ENCODE measurements at places on chromosomes 5 and 9.
A peak's percentile ranks its signal among the peaks of the same experiment; 100 is the strongest.

DNA sequence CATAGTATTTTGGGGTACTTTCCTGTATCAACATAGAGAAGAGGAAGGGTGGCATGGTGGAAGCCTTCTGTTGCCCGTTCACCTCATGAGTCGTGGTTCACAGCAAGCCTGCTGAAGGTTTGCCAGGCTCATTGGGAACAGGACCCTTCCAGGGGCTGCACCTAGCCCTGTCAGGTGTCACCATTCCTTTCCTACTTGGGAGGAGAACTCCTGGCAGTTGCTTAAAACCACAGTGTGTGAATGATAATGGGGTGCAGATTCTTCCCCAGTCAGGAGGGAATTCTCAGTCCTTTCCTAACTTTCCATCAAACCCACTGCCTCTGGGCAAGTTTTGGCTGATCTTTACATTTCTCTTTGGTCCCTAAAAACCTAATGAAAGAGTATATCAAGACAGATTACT lies 99.4 kb upstream of the CTNND2 start:
- DNase-seq = no peak

- no peak for DNase-seq
Measured at GRCh38 chr9:127714951-127715469, 453 bp downstream of the PTRH1 start.

DNA sequence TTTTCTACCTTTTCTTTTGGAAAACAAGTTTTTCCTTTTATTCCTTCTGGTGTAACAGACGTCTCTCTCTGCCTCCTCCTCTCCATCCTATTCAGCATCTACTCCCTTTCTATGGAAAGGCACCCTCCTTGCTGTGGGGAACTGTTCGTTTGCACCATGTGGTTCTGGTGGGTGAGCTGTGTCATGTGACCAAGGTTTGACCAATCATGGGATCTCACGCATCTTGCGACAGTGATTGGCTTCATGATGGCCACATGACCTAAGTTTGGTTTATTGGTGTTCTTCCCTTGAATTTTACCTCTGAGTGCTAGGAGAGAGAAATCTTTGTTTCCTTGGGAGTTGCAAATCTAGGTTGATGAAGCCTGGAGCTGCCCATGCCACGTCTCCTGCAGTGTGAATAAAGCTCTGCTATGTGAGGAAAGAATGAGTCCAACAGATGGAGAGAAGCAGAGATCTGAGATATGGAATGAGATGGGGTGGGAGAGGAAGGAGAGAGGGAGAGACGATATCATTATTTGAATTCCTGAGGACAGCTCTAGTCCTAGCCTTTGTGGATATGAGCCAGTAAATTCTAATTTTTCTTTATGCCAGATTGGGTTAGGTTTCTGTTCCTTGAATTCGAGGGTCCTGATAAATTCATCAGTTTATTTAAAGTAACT lies 178.8 kb upstream of the IL12B start:
- no peak for DNase-seq

DNA sequence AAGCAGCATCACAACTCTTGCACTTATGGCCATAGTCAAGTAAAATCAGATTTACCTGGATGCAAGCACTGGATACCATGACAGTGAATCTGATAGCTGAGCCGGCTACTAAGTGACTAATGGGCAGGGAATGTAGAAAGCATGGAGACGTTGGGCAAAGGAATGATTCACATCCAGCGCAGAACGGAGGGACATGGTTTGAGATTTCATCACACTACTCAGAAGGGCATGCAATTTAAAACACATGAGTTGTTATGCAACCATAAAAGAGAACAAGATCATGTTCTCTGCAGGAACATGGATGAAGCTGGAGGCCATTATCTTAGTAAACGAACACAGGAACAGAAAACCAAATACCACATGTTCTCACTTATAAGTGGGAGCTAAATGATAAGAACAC lies 169.1 kb upstream of the PIK3R1 start:
- DNase-seq = peak; percentile 97

GRCh38 chr5:156197042-156197635 lies 129.8 kb upstream of the SGCD start:
- no peak for DNase-seq

GRCh38 chr5:97231025-97231636 lies 48.1 kb upstream of the RIOK2 start:
- peak; percentile 59 for DNase-seq

DNA sequence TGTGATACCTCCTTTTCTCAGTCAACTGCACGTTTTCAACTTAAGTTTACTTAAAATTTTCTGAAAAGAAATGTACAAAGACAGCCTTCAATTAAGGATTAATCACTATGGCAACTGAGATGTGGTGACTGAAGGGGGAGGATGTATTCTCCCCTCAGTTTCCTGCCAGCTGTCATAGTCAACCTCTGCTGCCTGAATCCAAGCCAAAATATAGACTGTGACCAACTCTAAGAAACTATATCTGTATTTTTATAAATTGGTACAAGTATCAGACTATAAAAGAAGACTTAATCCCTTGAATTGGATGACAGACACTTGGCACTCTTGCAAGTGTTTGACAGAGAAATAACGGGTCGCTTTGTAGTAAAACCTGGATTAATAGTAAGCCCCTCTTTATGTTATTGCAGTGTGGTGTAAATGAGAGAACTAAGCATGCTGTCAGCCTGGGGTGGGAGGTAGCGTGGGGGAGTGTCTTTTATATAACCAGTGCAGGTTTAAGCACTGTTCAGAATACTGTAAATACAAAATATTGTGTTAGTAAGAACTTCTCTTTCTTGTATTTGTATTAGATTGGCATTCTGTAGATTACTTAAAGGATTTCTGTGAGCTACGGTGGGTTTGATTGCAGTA lies 106.4 kb downstream of the ERCC6L2 start:
- DNase-seq = no peak

DNA sequence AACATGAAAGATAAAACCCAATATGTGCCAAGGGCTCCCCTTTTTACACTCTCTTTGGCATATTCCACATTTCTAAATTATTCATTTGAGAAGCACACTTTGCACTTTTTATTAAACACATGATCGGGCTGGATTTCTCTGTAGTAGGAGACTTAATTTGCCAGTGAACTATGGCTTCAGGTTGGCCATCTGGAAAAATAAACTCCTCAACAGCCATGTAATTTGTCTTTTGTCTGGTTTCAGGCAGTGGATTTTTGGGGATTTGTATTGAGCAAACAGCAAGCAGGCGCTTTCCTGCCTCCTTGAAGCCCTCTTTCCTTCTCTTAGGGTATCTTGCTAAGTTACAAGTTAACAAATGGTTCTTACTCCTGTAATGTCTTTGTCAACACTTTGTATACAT lies 73.0 kb upstream of the DMRTA1 start:
- no peak for DNase-seq

All from fibroblast of the conjunctiva (primary cell).